ENCODE measurements at places on chromosomes 1 and 21.
A peak's percentile ranks its signal among the peaks of the same experiment; 100 is the strongest.

- peak; percentile 68 for DNase-seq
Measured at GRCh38 chr1:17274186-17275170, 25.6 kb downstream of the PADI3 start.

GRCh38 chr1:165034136-165034809, 322.2 kb downstream of the LMX1A start:
- DNase-seq = no peak

DNA sequence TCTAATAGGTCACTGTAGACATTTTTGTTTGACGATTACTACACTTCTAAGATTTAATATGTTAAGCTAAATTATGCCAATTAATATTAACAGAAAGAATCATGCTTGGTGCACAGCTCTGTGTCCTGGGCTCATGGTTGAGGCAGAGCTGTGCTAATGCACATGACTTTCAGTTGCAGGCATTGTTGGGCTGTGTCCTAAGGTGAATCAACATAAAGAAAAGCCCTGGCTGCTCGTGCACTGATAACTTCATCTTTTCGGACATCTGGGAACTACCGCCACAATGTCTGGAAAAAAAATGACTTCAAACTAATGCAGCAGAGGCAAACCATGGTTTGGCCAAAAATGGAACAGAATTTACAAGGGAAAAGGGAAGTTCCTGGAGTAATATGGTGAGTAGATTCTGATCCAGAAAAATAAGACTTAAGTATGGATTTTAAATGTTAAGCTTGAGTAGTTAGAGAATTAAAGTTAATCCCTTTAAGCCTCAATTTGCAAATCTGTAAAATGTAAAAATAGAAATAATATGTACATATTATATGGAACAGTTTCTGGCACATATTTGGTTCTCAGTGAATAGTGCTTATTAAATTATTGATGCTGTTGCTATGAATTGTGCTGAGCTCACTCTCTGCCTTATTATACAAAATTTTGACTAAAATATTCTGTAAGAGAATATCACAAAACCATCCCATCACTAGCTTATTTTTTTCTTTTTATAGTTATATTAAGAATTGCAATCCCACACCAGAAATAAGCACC, 186.1 kb downstream of the BRINP2 start:
- no peak for DNase-seq

DNA sequence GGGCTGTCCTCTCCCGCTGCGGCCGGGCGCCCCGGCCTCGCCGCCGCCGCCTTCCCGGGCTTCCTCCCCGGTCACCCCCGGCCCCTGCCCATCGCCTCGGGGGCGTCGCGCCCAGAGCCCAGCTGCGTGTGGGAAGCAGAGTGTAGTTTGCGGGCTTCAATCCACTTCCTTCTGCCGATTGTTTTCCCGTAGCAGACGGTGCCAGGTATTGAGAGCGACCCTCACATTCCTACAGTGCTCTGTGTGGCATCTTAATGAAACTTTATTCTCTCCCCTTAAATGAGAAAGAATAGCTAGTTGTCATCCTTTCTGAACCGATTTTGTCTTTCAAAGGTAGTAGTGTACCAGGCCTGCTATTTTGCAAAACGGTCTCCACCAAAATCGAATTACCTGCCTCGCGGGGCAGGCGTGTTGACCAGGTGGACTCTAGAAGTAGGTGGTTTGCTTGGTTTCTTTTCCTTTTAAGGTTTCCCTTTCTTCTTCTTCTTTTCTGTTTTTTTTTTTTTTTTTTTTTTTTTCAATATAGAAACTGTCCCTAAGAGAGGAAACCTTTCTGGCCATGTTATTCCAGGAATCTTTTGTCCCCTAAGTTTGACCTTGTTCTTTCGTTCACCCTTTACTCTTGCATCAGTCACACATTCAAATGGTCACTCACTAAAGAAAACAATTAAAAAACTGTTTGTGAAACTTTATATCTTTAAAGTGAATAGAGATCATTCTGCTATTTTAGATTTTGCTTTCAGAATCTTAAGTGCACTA, 881 bp downstream of the USP25 start:
- DNase-seq = peak; percentile 78

- DNase-seq = no peak
Measured at GRCh38 chr21:43590194-43590593, 69.1 kb downstream of the HSF2BP start.

DNA sequence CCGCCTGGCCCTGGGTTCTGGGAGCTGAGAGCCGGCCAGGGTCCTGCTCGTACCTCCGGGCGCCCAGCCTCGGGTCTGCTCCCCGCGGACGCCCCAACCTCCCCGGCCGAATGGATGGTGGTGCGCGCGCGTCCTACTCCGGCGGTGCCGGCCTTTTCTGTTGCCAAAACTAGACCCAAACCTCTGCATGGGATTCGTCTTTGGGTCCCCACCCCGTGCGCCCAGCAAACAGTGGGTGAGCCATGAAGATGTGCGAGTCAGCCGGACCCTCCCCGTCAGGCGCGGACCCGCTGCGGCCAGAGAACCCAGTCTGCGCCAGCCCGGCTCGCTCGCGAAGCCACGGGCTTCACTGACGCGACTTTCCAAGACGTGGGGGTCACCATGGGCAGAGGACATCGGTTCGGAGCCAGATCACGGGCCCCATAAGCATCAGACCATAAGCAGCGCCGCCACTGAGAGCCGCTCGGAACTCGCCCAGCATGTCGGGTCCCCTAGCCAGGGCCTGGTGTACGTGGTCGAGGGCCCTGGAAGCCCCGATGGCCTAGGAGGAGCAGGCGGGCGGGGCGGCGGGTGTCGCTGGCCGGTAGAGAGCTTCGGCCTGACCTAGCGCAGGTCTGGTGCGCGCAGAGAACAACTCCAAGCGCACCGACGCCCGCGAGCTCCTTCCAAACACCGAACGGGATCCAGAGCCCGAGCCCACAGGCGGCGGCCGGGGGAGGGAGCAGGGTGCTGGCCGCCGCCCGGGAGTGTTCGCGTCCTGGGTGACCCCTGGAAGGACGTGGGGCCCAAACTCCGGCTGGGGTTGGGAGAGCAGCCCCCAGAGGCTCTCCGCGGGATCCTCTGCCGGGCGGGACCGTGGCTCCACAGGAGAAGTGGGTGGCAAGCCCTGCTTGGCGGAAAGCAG, 1.0 kb upstream of the TP73 start:
- DNase-seq = no peak

DNA sequence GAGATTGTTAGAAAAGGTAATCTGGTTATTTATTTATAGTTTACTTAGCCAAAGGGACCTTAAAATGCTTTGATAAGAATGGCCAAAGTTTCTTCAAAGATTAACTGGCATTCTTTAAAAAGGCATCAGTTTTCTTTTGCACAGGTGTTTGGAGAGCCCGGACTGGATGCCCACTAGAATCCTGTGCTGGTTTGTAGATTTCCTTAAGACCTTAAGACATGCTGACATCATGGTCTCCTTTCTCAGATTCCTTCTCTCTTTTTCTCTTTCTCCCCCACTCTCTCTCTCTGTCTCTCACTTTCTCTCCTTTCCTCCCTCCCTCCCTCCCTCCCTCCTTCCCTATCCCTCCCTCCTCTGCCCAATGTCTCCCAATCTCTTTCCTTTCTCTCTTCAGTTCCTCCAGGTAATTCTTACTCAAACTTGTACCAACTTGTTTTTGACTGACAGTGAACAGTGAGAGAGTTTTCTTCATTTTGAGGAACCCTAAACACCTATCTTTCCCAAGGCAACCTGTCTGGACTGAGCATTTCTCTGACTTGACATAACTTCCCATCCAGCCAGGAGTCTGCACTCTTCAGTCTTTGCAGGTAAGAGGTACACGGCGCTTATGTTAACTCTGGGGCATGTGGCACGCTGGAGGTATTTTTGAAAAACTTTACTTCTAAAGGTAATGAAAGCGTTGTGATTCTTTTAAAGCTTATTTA, at the start of gene KCNJ15:
KCNJ15 (plus strand) TSS at position 393 of the 704 bp plus-strand sequence. CDS start 42,271 bp downstream, outside the sequence.
- no peak for DNase-seq
